Activated CD4-positive, alpha-beta memory T cell treated with anti-CD3 and anti-CD28 coated beads, Interleukin-2, amount 10 ng/mL, durations not matched to agents 7 days and 5 days (primary cell): ENCODE measurements at places on chromosomes 6 and 20.

- no peak for DNase-seq
Measured at GRCh38 chr6:147423111-147423510, 85.4 kb upstream of the SAMD5 start.

DNA sequence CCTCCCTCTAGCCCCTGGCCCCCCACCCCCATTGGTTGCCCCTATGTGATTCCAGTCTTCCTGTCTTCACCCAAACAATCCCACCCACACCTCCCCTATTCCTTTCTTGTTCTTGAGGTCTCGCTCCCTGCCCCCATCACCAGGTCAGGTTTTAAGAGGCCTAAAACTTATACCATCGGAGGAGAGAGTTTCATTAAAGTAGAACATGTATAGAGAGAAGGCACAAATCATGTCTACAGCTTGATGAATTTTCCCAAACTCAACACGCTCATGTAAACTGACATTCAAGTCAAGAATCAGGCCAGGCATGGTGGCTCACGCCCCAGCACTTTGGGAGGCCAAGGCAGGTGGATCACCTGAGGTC lies 44.5 kb downstream of the TGM2 start:
- DNase-seq: peak; percentile 9

DNA sequence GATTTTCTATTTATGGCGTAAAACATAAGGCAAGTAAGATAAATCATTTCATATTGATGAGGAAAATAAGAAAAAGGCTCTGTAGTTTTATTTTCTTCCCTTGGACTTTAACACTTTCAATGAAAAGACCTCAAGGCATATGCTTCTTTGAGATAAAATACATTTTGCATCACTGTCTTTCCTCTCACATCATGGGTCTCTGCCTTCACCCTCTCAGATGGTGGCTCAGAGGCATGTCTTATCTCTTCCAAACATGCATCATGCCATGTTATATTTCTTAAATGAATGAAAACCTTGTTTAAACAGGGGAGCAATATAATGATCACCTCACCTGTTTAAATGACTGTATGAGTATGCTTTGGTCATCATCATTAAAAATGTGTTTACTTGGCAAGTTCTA lies 59.3 kb downstream of the PRL start:
- no peak for DNase-seq

DNA sequence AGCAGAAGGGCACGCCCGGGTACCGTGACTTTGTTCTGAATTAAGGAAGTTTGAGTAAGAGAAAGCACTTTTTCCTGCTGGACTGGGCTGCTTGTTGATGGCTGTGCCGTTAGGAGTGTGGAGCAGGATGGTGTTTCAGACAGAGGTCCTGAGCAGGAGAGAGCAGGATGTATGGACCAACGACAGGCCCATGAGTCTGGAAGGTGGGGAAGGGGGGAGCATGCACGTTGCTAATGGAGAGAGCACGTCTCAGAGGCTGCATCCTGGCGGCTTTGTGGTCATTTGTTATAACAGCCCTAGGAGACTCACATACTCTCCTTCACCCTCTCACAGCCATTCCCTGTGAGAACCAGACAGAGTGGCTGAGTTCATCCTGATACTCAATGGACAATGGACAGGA lies 56.8 kb downstream of the PHACTR3 start:
- no peak for DNase-seq

GRCh38 chr6:5997420-5997987 lies 9.2 kb downstream of the NRN1 start:
- no peak for DNase-seq

GRCh38 chr20:37977338-37977737 lies 55.9 kb downstream of the TTI1 start:
- DNase-seq: no peak

DNA sequence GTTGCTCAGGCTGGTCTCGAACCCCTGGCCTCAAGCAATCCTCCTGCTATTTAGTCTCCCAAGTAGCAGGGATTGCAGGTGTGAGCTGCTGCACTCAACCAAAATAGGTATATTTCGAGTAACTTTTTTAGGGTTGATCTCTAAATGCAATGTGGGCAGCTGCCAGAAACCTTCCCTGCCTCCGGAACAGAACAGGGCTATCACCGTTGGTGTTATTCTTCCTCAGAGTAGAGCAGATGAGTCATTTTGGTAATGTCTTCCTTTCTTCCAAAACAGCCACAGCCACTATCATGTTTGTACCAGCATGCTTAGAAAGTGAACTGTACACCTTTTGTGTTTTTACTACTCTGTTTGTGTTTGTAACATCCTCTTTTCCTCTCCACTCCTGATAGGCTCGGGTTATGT lies 44.1 kb downstream of the SNX9 start:
- no peak for DNase-seq

- no peak for DNase-seq
Measured at GRCh38 chr6:75079589-75079988, 126.3 kb downstream of the COL12A1 start.

GRCh38 chr20:61682996-61683681 lies 382.5 kb downstream of the TAF4 start:
- no peak for DNase-seq
